ENCODE measurements at places on chromosomes 2 and 18.

DNA sequence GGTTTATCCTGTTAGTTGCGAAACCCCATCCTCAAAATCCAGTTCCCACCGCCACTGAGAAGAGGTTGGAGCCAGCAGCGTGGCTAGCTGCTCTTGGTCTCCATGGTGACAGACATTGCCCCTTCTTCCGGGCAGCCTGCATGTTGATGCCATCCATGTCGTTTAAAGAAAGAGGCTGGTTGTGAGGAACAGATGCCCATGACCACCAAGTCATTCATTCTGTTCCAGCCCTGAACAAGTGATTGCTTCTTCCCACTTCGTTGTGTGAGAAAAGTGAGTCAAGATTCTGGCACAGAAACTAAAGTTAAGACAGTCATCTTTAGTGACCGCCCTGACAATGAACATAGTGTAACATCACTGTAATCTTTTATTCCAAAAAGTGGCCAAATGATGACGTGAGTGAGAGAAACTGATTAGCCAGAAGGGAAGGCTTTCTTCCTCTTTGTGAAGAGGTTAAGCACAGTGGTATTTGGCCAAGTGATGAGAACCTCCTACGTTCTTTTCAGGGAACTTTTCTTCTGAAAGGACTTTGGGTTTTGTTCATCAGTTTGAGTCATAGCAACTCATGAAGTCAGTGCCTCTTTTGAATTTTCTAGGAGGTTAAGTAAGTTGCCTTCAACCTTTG is 272.5 kb downstream of the GALR1 start:
- no peak for DNase-seq

DNA sequence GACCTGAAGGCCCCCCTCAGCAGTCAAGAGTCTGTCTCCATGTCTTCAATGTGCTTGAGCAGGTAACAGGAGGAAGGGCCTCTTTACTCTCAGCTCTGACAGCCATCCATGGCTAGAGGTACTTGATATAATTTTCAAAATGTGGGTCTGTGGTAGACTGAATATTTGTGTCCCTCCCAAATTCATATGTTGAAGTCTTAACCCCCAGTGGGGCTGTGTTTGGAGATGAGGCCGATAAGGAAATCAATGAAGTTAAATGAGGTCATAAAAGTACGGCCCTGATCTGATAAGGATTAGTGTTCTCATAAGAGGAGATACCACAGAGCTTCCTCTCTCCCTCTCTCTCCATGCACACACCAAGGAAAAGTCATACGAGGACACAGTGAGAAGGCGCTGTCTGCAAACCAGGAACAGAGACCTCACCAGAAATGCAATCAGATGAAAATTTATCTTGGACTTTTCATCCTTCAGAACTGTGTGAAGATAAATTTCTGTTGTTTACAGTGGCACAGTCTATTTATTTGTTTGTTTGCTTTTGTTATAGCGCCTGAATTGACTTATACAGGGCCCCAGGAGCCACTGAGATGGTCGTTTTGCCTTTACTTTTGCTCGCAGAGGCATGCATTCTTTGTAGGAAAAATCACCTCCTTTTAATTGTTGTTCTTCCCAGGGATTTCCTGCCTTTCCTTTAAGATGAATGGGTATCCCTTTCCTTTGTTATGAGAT is 274.8 kb upstream of the TRIB2 start:
- no peak for DNase-seq

DNA sequence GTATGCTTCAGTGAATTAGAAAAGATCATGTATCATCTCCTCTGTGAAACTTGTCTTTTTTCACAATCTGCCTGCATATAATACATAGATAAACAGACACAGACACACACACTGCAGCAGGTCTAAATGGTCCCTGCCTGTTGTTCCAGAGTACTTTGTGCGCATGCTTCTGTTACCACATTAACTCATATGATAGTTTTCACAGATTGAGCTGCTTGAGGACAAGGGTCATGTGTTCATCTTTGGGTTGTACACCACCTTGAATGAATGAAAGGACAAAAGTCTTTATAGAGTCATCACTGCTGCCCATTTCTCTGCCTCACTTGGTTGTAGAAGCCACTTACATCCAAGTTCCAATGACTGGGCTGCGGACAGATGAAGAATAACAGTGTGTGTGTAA is 72.7 kb upstream of the GLS start:
- no peak for DNase-seq

GRCh38 chr18:41783065-41783818 is 171.8 kb upstream of the PIK3C3 start:
- no peak for DNase-seq

DNA sequence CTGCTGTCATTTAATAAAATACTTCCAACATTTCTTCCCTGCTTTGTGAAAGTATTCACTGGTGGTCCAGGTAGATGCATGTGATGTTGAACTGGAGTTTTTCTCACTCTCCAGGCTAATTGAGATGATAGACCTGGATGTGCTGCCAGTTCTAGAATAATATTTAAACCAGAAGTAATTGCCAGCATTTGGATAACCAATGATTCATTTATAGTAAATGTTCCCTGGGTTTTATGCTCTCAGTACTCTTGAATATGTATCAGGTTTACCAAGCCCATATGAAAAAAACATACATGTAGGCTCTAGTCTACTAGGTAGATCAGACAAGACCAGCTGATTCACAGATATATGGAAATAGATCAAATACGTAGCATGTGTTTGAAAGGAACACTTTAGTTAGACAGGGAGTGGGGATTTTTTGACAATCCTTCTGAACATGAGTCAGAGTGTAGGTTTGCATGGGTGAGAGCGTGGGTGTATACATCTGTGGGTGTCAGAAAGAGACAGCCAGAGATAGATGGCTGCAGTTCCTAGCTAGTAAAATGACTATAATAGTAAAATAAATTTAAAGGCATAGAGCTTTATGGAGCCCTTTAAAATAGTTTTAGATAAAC is 115.1 kb downstream of the NAB1 start:
- no peak for DNase-seq

- DNase-seq: no peak
These were observed 174.4 kb downstream of the RPIA start for GRCh38 chr2:88865801-88866371.

GRCh38 chr2:205568620-205569019 is 113.7 kb upstream of the NRP2 start:
- no peak for DNase-seq

- DNase-seq: no peak
These were observed 48.1 kb downstream of the MYOM1 start for GRCh38 chr18:3171631-3172030.

GRCh38 chr2:100367163-100367562 is 44.9 kb upstream of the LONRF2 start:
- DNase-seq: no peak

DNA sequence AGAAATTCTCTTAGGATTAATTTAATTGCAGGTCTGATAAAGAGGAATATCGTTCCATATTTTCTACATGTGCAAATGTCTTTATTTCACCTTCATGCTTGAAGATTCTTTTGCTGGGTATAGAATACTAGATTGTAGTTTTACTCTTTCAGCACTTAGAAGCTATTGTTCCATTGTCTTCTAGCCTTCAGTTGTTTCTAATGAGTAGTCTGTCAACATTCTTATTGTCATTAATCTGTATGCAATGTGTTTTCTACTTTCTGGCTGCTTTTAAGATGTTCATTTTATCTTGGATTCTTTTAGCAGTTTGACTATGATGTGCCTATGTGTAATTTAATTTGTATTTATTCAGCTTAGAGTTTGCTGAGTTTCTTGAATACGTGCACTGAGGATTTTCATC is 64.3 kb upstream of the ZNF385B start:
- DNase-seq: no peak

DNA sequence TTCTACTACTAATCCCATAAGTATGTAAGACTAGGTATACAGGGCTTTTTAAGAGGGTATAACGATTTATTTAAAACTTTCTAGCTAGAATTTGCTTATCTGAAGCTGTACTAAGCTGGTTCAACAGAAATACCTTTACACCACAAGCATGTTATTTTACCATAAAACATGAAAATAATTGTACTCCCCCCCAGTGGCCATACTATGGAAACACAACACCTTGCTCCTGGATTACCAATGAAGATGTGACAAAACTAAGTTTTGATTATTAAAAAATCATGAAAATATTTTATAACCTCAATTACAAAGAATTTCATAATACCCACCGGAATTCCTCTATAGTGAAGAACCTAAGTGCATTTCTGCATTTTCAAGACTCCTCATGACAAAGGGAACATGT is 27.3 kb downstream of the LPIN2 start:
- DNase-seq: no peak

- DNase-seq: no peak
These were observed 181.4 kb downstream of the DYM start for GRCh38 chr18:49279041-49279440.

DNA sequence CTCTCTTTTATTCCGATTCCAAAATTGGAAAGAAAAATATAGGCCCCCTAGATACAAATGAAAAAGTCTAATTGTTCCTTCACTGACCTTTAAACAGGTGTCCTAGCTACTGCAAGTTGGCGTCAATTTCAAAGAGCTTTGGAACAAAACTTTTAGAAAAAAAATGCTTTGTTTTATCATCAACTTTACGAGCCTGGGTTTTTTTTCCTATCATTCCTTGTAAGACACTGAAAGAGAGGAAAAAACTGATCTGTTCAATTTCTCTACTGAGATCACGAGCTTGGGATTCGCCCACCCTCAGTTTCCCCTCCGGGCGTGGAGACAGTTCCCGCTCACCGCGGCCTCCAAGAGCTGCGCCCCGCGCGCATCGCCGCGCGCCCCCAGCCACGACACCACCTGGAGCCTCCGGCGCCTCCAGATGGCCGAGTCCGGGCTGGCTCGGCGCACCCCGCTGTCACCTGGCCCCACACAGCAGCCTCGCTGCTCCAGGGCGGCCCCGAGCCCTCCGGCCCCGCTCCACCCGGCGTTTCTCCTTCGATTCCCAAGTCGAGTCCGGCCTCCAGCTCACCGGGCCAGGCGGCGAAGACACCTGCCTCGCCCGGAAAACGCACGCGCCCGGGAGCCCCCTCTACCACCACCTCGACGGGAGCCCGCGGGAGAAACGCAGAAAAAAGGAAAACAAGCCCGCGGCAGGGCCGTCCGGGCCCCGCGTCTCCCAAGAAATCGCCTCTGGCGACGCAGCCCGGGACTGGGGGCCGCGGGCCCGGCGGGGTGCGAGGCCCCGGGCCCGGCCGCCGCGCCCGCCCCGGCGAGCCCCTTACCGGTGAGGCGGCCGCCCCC is 656 bp downstream of the TBC1D8 start:
- peak; percentile 4 for DNase-seq

- no peak for DNase-seq
These were observed 121.1 kb upstream of the ACAA2 start for GRCh38 chr18:49934457-49934856.

- no peak for DNase-seq
These were observed 164.3 kb upstream of the PGAP1 start for GRCh38 chr2:197090742-197091367.

- DNase-seq: peak; percentile 29
These were observed 954 bp downstream of the CCNT2 start for GRCh38 chr2:134919341-134920210.

GRCh38 chr2:217795067-217795466 is 207.7 kb downstream of the TNS1 start:
- no peak for DNase-seq

DNA sequence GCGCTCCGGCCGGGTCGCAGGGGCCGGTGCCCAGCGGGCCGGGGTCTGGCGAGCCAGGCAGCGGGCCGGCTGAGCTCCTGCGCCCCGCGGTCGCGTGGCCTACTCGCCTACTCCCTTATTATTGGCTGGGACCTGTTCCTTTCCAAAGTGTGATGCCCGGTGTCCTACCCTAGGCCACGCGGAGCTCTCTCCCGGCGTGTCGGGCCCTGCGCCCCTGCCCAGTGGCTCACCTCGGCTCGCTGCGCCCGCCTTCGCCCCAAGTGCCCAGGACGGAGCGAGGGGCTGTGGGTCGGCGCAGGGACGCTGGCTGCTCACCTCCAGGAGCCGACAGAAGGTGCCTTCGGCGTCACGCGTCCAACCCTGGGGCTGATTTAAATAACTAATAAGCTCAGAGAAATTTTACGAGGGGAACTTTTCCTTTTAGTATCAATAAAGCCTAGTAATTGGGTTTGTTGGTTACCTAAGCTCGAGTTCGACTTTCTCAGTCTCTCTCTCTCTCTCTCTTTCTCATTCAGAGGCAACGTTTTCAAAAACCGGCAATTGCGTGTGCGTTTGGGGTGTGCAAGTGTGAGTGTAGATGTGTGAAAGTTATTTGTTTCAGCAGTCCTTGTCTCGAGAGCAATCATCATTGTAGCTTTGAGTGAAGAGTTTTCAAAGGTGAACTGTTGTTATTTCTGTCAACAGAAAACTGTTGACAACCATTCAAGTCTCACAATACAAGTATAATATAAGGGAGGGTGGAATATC is 7.0 kb upstream of the SATB2 start:
- DNase-seq: no peak

DNA sequence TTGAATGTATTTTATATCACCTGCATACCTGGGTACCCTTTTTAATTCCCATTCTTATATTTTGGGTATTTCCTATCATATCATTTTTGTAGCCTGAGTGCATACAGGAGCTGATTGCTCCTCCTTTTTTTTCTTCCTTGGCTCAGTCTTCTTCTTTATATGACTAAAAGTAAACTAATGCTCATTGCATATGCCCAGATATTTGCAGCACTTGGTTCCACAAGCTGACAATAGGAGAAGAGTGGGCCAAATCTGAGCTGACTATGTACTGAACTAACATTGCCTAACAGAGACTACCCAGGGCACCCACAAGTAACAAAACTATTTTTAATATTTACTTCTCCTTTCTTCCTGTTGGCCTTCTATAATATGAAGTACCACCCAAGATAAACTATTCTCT is 131.7 kb upstream of the SPOPL start:
- no peak for DNase-seq

- no peak for DNase-seq
These were observed 216.9 kb downstream of the SH3RF3 start for GRCh38 chr2:109345653-109346480.
